Astrocyte of the spinal cord (primary cell): ENCODE measurements at places on chromosomes 7 and 10.

GRCh38 chr10:115092555-115093285 lies 445 bp upstream of the ATRNL1 start:
- peak; percentile 62 for DNase-seq

- no peak for DNase-seq
Observed at GRCh38 chr10:117411479-117412399, 36.5 kb upstream of the PDZD8 start.

GRCh38 chr7:142451817-142452216 lies 194.0 kb upstream of the PRSS58 start:
- DNase-seq, result no peak

DNA sequence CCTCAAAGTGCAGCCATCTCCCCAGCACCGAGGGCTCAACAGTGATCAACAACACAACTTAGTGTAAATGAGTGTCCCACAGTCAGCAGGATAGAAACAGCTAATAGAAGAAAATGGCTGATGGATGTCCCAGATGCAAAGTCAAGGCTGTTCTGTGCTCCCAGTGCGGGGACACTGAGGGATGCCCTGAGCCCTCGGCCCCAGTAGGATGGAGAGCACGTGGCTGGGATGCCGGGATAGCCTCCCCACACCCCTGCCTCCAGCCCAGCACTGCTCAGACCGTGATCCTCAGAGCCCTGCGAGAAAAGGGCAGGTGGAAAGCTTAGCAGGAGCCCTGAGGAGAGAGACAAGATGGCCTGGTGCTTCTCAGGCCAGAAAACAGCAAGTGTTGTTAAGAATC lies 243.9 kb upstream of the TCERG1L start:
- DNase-seq, result no peak

- no peak for DNase-seq
Observed at GRCh38 chr7:128726059-128726736, 13.0 kb upstream of the CALU start.

- no peak for DNase-seq
Observed at GRCh38 chr10:133267829-133268228, 8.8 kb downstream of the ADAM8 start.
